Germinal center (tissue), 1 donor: ENCODE measurements at places on chromosomes 2 and 18.

- DNase-seq = no peak
These were observed 100.3 kb downstream of the DOCK10 start for GRCh38 chr2:224941960-224942359.

- no peak for DNase-seq
These were observed 295.1 kb upstream of the KYNU start for GRCh38 chr2:142582317-142582716.

GRCh38 chr2:20156836-20157192 is 68.1 kb downstream of the SDC1 start:
- no peak for DNase-seq

DNA sequence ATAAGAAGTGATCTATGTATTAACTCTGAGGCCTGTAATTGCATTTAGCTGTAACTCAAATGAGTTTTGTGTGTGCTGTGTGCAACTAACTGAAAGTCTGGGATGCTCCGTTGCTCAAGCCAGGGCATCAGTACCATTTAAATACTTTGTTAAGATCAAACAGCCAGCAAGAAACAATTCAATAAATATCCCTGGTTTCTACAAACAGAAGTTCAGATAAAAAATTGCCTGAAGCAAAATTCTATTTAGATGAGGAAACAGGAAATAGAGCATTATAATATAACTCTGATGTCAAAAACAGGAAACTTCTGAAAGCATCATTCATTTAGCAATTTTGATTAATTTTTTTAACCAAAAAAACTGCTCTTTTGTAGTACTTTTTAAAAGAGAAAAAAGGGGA is 18.9 kb upstream of the SLC38A11 start:
- DNase-seq = no peak

DNA sequence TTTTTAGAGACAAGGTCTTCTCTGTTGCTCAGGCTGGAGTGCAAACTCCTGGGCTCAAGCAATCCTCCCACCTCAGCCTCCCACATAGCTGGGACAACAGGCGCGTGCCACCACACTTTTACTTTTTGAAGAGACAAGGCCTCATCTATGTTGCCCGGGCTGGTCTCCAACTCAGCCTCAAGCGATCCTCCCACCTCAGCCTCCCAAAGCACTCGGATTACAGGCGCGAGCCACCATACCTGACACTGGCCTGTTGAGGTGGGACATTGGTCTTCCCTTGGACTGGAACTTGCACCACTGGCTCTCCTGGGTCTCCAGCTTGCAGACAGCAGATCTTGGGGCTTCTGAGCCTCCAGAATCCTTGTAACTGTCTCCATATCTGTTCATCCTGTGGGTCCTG is 75.6 kb downstream of the NDUFA10 start:
- no peak for DNase-seq

DNA sequence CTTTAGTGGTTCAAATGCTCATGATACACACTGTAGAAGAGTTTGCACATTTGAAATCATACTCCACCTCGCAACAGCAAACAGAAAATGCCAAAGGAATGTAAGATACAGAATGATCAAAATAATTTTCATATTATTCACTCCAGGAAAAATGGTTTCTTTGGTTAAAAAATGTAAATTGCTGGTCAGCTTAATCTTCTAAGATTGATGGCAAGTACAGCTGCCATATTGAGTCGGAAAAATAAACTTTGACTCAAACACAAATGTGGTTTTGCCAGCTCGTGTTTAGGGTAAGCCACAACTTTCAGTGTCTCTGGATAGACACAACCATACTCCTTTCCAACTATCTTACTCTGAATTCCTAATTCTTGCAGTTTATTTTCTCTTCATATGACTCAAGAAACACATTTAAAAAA is 154.9 kb upstream of the SMIM21 start:
- DNase-seq = no peak

DNA sequence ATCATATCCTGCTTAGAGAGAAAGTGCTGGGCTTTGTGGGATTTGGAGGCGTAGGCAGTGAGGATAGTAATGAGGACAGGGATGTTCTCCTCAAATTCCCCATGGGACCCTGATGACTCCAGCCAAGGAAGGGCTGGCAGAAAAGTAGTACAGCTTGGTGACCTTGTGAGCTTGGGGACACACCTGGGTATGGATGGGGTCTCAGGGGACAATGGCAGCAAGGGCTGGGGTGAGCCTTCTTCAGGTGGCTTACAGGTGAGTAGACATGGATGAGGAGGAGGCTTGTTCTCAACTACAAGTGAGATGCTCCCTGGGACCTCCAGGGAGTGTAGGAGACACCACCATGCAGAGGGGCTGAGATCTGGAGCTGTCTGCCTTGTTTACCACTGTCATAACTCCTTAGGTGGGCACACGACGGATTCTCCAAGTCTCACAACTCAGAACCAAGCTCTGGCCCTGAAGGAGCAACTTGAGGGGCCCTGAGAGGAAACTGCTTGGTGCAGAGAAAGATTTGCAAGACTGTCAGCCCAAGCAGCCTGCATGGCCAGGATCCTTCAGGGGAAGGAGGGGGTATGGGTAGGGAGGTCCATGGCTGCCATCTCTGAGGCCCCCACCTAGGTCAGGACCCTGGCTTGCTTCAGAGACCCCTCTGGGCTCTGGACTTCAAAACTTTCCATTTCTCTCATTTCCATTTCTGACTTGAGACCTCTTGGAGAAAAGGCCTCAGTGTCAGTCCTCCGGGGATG is 262.8 kb downstream of the DYSF start:
- DNase-seq = no peak

DNA sequence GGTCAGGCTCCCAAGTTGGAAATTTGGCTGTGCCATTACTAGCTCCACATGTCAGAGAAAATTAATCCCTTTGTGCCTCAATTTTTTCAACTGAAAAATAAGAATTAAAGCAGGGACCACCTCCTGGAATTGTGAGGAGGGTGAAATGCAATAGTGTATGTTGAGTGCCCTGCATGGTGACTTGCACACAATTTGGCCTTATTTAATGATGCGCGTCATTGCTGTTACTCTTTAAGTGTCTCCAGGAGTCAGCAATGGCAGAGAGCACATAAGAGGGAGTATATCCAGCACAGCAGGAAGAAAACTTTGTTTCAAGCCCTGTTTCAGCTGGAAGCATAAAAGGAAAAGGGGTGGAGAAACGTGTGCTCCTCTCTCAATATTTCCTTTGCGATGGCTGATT is 215.8 kb downstream of the ALK start:
- no peak for DNase-seq

GRCh38 chr2:37896319-37896718 is 28.8 kb upstream of the RMDN2 start:
- DNase-seq = no peak
